NAMALWA (cell line): ENCODE measurements at places on chromosomes 11 and 22.

- DNase-seq: no peak
These were observed 10.1 kb downstream of the TCIRG1 start for GRCh38 chr11:68048681-68049508.

- DNase-seq: peak; percentile 25
These were observed 16.3 kb downstream of the HTR3A start for GRCh38 chr11:113991170-113991569.

- no peak for DNase-seq
These were observed 303.4 kb downstream of the FAT3 start for GRCh38 chr11:92528001-92528400.

DNA sequence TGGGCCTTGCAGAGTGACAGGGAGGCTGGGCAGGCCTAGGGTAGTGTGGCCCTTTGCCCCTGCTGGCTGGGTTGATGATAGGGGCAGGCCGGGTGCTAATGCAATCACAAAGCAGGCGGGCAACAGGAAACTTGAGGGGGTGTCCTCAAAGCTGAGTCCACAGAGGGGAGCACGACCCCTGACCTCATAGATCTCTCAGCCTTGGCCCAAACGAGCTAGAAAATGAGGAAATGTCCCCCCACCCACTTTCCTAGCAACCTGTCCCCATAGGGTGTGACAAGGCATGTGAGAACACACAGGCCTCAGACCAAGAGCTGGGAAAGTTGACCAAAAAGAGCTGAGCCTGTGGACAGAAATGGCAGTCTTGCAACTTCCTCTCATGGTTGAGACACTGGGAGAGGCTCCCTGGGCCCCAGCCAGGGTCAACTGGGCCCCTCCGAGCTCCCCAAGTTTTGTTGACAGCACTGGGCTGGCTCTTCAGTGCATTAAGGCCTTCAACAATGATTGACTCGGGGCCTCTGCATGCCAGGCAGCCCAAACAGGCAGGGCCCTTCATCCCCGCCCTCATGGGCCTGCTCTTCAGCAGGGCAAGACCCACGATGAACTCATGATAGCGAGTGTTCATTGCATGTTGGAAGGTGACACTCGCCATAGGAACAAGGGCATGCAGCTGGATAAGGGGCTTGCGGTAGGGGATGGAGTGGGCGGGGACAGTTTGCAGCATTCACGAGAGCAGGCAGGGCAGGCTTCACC, 9.8 kb upstream of the SPI1 start:
- no peak for DNase-seq

GRCh38 chr11:115459563-115459962, 44.7 kb downstream of the CADM1 start:
- DNase-seq: no peak

DNA sequence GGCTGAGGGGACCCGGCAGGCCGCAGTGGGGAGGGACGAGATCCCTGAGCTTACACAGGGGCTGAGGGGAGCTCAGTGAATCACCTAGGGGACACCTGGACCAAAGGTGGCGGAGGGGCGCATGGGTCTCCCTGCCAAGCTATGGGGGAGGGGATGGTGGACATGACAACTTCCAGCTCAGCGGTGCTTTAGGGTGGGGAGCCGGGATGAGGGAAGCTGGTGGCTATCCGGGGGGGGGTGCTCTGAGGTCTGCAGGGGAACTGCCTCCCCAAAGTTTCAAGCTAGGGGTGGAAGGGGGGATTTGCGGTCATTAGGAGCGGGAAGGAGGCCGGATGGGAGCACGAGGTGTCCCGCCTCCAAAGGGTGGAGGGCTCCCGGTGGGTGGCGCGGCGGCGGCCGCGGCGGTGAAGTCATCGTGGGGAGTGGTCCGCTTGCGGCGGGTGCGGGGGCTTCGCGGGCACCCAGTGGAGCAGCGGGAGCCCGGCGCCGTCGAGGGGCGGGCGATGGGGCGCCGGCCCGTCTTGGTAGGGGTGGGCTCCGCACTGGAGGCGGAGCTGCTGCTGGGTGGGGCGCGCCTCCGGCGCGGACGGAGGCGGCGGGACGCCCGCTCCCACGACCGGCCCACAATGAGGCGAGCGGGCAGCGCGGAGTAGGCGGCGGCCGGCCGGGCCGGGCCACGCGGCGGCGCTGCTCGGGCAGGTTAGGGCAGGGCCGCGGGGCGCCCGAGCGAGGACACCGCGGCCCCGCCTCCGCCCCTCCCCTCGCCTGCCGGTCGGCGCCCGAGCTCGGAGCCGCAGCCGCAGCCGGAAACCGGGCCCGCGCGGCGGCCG, at the start of gene MICALL1:
MICALL1 (plus strand) TSS at position 764 of the 830 bp plus-strand sequence. CDS start 126 bp downstream, outside the sequence.
- peak; percentile 67 for DNase-seq

GRCh38 chr22:39388261-39389011, 11.1 kb upstream of the TAB1 start:
- no peak for DNase-seq

DNA sequence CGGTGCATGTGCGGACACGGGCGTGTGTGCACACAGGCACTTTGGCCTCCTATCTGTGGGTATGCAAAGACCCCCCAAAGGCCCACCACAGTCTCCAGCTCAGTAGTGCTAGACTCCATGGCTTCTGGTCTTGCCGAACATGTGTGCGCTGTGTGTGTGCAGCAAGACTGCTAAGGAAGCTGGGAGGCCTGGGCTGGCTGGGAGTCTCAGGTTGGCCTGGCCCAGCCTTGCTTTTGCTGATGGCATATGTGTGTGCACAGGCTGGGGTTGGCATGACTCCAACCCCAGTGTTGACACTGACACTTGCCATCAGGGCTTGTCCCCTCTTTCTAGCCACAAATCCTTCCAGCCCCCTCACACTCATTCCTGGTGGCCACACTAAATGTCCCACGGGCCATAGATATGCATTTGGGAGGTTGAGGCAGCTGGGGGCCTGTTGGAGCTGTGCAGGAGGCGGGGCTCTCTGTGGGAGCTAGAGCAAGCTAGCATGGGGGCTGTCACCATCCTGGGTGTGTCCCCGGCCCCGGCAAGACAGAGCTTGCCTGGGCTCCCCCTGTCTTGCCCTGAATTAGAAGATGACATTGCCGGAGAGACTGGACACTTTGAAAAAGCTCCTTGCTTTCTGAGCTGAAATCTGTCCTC, 60.9 kb upstream of the NECTIN1 start:
- DNase-seq: no peak

DNA sequence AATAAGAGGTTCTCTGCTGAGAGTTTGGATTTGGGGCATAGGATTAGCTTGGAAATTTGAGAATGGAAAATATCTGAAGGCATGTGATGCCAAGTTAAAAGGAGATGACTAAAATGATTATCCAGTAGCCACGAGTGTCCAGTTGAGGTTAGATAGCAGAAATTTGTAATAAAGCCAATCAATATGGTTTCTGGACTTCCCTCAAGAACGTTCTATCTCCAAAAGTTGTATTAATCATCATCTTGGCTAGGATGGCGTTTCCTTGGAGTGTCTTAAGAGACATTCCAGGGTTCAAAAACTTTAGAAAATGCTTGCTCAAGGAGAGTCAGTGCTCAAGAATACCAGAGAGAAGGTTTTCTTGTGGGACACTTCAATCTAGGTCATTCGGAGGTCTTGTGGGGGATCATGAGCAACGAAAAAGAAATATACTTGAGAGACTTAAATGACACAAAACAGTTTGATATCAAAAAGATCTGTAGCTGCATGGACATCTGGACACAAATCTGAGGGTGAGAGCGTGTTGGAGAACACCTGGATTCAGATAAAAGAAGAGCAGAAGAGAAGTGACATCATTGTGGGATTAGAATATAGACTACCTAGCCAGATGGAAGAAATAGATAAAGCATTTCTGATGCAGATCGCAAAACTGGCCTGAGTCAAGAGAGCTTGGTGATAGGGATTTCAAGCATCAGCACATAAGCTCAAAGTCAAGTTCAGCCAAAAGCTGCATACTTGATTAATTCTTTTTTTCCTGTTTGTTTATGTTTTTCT, 97.7 kb downstream of the ARFGAP2 start:
- no peak for DNase-seq

DNA sequence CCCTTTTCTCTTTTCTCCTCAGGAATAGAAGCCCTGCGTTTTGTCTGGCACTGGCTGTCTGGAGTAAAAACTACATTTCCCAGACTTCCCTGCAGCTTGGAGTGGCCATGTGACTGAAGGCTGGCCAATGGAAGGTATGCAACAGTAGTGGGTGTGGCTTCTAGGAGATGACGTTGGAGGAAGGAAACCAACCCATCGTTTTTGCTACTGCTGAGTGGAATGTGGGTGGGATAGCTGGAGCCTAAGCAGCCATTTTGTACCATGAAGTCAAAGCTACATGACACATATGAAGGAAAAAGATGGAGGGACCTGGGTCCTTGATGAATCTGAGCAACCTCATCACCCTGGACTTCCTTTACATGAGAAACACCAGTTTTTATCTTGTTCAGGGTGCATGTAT, 19.6 kb downstream of the FGF3 start:
- DNase-seq: peak; percentile 79

- DNase-seq: no peak
These were observed 198.7 kb downstream of the DDX10 start for GRCh38 chr11:108863528-108863927.

- DNase-seq: no peak
These were observed 785 bp downstream of the WT1 start for GRCh38 chr11:32434356-32435151.

DNA sequence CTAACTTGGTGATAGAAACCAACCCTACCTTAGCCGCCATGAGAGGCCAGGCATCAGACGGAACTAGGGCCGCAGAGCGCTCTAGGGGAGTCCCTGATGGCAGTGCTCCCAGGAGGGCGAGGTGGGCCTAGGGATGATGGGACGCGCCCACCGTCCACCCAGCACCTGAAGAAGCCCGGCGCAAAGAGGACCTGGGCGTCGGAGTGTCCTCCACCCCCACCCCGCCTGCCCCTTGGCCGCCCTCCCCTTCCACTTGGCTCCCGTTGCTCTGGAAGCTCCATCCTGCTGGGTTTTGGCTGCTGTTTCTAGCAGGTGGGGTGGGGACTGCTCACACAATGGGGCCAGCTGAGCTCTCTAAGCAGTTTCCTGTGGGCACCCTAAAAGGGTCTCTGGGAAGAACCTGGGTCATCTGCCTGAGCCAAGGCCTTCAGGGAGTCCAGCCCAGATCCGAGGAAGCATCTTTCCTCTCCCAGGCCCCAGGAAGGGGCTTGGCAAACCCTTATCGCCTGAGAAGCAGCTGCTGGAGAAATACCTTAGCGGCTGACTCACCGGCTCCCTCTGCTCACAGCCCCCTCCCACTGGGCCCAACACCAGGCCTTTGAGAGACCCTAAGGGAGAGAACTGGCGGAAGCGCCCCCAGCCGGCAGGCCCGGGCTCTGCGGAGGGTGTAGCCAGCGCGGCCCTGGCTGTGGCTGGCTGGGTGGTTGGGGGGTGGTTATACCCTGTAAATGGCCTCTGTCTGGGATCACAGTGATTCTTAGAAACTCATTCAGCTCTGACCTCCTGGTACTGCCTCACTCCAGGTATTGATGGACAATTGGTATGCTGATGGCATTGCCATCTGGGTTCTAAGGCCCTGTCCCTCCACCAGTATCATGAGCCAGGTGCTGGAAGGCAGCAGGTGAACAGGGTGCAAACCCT, 19.3 kb downstream of the CREB3L1 start:
- DNase-seq: no peak

DNA sequence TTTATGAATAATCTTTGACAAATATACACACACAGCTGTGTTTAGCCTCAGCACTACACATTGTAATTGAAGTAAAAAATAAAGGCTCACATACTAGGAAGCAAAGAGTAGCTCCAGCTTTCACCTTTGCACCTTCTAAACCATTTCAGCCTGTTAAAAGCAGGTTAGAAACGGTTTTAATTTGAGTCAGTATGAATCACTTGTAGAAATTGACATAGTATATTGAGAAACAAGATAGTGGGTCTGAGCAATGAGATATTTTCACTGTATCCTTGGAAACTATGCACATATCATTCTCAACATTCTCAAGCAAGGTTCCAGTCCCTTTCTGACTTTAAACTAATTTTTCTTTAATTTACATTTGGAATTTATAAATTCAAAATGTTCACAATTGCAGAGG, 380.3 kb downstream of the AASDHPPT start:
- no peak for DNase-seq

GRCh38 chr11:17579451-17579850, 32.4 kb downstream of the OTOG start:
- DNase-seq: no peak

GRCh38 chr11:47714554-47715081, 551 bp downstream of the AGBL2 start:
- DNase-seq: peak; percentile 19

GRCh38 chr11:134244593-134244992, 8.6 kb downstream of the THYN1 start:
- peak; percentile 62 for DNase-seq

DNA sequence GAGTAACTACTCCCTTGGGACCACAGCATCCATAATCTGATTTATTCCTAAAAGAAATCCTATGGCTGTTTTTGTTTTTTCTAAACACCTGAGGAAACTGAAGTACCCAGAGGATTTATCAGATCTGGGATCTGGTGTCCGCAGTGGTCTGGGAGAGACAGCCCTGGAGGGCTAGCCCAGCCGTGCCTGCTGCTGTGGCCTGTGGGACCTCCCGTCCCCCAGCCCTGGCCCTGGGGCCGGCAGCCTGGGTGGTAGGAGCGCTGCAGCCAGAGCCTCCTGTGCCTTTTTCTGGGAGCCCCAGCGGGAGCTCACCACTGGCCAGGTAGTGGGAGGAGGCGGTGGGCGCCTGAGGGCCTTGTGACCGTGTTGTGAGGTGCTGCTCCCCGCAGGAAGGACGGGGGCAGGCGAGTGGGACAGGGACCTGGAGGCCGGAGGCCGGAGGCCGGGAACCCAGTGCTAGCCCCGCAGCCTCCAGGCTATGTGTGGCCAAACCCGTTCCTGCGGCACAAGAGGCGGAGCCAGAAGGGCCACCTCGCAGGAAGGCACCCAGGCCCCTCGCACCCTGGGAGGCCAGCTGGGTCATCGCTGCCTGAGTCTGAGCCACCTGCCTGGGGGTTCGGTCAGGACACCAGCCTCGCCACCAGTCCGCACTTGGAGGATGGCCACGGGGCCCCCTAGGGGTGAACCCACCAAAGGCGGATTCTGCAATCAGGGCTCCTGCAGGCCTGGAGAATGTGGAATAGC, 18.2 kb upstream of the C11orf96 start:
- DNase-seq: no peak

- DNase-seq: peak; percentile 68
These were observed 7.3 kb downstream of the NEAT1 start for GRCh38 chr11:65429724-65430405.

- no peak for DNase-seq
These were observed 10.5 kb upstream of the CHRM1 start for GRCh38 chr11:62931499-62932278.

GRCh38 chr11:128482512-128483191, 104.7 kb downstream of the ETS1 start:
- peak; percentile 28 for DNase-seq

- DNase-seq: peak; percentile 52
These were observed 8.9 kb downstream of the SDF2L1 start for GRCh38 chr22:21650823-21651520.

- DNase-seq: peak; percentile 58
These were observed 16.1 kb downstream of the NCAPD3 start for GRCh38 chr11:134207538-134208239.

GRCh38 chr11:19690885-19691284, 21.8 kb upstream of the NAV2 start:
- no peak for DNase-seq

DNA sequence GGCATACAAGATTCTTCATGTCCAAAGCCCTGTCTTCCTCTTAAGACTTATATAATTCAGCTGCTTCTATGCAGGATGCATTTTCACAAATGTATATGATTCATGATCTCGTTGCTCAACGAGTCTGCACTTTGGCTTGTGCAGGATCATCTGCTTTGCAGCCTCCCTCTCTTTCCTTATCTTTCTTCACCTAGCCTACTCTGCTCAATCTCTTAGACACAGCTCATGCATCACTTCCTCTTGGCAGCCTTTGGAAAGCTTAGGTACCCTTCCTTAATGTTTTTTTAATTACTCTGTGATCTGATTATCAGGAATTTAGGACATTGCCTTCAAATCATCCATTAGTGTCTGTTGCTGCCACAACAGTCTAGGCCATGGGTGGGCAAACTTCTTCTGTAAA, 673.8 kb downstream of the NELL1 start:
- DNase-seq: no peak
